ENCODE measurements at places on chromosomes 4 and X.
A peak's percentile ranks its signal among the peaks of the same experiment; 100 is the strongest.

DNA sequence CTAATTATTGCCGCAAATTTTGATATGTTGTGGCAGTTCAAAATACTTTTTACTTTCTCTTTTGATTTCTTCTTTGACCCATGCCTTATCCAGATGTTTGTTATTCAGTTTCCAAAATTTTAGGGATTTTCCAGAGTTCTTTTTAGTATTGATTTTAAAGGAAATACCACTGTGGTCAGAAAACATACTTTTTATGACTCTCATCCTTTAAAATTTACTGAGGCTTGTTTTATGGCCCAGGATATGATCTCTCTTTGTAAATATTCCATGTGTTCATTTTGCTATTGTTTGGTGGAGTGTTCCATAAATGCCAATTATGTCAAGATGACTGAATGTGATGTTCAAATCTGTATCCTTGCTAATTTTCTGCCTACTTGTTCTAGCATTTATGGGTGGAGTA is 272.3 kb upstream of the DIPK2B start:
- DNase-seq = no peak

DNA sequence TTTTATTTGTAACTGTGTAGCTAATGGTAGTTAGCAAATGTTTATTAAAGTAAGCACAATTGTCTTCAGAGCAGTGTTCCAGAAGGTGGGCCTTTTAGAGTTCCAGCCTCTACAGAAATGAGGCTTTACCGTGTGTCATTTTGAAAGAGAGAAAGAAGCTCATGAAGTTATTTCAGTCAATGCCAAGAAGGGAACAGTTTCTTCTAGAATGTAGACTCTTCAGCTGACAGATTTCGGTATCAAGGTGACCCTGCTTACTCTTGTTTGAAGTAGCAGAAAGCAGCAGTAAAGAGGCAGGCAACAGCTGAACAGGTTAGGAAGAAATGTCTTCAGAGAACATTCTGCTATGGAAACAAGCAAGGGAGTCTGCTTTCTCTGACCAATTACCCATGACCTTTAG is 93.6 kb downstream of the TASL start:
- no peak for DNase-seq

- DNase-seq = no peak
Measured at GRCh38 chr4:185221491-185221890, 12.1 kb downstream of the SNX25 start.

GRCh38 chrX:110402091-110402849 is 43.6 kb downstream of the RTL9 start:
- DNase-seq = no peak

DNA sequence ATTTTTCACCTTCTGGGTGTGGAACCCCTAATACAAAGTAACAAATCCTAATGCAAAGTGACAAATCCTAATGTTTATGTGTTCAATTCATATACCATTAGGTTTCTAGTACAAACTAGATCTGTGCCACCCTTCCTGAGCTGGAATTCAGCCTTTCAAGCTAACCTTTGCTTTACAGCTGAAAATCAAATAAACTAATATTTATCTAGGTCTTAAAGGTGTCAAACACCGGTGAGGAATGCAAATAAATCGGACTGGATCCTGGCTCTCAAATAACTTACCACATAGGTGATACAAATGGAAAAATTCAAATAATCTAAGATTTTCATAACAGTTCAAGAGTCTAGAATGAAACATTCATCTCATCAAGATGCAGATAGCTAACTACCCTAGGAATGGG is 11.6 kb downstream of the IRF2 start:
- no peak for DNase-seq

- DNase-seq = no peak
Measured at GRCh38 chr4:165761963-165762362, 111.1 kb upstream of the TLL1 start.

- DNase-seq = no peak
Measured at GRCh38 chr4:8640816-8641215, 48.3 kb downstream of the CPZ start.

DNA sequence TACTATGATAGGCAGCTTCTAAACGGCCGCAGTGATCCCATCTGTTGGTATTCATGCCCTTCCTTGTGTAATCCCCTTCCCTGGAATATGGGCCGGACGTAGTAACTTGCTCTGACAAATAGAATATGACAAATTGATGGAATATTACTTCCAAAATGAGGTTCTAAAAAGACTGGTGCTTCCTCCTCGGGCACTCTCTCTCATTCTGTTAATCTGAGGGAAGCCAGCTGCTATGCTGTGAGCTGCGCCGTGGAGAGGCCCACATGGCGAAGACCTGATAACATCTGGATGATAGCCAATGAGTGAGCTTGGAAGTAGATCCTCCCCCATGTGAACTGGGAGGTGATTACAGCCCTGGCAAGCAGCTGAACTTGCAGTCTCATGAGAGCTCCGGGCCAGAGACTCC is 27.2 kb upstream of the SLC25A4 start:
- DNase-seq = no peak

- no peak for DNase-seq
Measured at GRCh38 chr4:99013402-99013843, 17.9 kb downstream of the METAP1 start.

GRCh38 chrX:143429131-143429530 is 88.1 kb downstream of the SPANXN3 start:
- DNase-seq = no peak

- DNase-seq = no peak
Measured at GRCh38 chrX:97380200-97380599, 496.5 kb downstream of the RPA4 start.

GRCh38 chrX:111100191-111100590 is 4.2 kb downstream of the PAK3 start:
- no peak for DNase-seq

GRCh38 chr4:167883266-167883665 is 209.1 kb upstream of the ANXA10 start:
- DNase-seq = no peak

DNA sequence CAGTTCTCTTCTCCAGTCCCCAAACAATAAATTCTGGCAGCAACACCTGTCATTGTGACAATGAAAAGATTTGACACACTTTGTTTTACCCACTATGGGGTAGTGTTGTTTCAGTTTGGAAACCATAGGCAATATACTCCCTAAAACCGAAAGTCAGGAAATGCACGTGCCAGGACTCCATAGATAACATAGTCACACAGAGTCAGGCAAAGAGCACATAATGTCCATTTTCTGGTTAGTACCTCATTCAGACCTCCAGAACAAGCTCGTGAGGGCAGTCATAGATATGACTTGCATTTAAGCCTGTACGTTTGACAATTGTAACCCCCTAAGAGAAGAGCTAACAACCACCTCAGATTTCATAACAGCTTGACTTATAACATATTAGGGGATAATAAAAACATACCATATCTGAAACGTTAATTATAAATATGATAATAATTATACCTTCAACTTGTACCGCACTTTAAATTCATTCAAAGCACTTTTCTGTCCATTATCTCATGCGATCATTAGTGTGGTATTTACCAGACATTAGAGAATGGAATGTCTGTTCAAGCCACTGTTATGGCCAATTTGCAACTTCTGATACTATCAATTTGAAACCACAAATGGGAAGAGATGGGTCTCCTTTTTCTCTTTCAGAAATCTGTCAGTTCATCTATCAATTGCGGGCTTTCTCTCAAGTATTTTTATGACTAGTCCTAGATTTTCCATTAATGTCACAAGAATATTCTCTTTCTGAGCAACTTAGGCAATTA is 147.4 kb downstream of the LDB2 start:
- no peak for DNase-seq

DNA sequence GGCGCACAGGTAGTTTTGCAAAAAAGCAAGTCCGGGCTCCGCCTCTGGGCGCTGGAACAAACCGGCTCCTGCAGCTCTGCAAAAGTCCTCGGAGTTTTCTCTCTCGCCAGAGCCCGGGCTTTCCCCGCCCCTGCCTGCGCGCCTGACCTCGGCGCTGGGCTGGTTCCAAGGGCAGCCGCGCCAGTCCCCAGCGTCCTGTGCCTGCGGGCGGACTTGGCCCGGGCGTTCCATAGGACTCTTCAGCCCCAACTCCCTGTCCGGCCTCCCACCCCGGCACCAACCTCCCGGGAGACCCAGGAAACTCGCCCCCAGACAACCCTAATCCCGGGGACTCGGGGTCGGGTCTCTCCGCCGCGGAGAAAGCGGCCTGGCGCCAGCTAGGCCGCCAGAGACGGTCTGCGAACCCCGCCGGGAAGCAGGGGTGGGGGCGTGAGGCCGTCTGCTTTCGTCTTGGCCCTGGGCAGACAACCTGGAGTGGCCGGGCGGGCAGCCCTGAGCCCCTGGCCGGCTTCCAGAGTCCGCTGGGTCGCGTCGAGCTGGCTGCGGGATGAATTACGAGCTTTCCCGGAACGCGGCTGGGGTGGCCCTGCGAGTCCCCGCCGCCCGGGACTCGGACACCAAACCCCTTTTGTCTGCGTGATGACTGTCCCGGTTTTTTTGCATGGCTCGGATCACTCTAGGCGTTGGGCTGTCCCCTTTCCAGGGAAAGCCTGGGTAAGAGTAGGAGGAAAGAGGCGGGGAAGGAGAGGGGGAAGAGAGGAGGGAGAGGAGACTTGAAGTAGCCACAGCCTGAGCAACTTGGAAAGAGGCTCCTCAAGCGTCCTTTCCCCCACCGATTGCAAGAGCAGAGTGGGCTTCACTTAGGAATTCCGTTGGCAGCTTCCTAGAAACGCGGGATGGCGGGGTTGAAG is 916 bp downstream of the MXRA5 start:
- DNase-seq = no peak

DNA sequence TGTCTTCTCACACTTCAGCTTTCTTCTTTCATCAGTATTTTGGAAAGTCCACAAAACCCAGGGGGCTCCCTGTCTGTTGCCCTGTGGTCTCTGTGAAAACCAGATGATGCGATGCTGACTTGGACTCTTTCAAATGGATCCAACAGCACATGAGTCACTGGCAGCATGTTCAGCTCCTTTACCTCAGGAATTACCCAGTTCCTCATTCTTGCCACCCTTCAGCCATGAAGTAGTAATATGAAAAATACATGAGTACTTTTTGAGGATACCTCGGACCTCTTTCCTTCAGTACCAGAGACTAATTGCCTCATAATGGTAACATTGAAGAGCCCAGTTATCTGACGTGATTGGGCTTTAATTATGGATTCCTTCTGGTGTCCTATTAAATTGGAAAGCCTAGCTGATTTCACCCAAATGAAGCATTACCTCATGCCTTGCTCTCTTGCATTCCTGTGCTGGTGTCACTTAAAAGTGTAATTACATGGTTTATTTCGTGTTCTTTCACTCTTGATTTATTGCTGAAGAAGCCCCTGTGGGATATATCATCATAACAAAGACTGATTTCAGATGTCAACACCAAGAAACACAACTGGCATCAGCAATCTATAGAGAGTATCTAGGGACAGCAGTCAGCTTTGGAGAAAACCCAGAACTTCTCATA is 63.4 kb downstream of the NFKB1 start:
- peak; percentile 86 for DNase-seq

GRCh38 chr4:146222313-146222712 is 8.0 kb downstream of the REELD1 start:
- DNase-seq = no peak

- no peak for DNase-seq
Measured at GRCh38 chr4:110130576-110131358, 67.6 kb downstream of the ELOVL6 start.

DNA sequence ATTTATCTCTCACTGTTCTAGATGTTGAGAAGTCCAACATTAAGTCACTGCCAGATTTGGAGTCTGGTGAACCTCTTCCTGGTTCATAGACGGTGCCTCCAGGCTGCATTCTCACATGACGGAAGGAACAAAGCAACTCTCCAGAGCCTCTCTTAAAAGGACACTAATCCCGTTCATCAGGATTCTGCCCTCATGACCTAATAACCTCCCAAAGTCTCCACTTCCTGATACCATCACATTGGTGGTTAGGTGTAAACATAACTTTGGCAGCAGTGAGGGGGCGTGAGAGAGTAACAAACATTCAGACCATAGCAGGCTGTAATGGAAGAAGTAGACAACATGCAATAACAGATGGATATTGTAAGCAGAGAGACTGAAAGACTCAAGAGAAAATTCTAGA is 388.6 kb downstream of the PDHA2 start:
- DNase-seq = no peak

- no peak for DNase-seq
Measured at GRCh38 chr4:7792616-7793015, 147.0 kb downstream of the AFAP1 start.

DNA sequence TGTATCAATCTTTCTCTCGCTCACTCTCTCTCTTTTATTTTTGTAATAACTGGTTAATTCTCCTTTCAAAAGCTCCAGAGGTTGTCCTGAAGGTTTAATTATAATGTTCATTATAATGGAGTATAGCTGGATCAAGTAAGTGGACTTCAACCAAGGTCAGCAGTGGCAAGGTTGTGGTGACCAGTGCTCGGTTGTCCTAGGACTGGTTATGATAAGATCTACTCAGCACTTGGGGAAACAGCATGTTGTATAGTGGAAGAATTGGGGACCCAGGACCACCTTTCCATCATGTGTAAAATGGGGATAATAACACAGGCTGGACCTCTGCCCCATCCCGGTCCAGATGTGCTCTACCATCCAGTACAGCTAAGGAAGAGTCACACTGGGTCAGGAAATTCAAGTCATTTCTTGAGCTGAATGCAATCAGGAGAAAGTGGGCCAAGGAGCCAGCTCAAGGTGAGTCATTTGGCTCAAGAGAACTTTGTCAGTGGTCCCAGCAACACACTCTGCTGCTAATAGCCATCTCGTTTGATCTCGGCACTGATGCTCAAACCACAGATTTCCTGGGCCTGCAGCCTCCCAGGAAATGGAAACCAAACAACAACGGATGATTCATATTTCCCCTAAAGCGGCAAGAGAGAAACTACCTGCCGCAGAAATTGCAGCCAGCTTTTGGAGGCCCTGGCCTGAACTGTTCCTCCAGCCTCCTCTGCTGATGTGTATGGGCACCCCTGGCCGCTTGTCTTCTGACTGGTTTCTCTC is 123.6 kb upstream of the RBPJ start:
- DNase-seq = peak; percentile 20

DNA sequence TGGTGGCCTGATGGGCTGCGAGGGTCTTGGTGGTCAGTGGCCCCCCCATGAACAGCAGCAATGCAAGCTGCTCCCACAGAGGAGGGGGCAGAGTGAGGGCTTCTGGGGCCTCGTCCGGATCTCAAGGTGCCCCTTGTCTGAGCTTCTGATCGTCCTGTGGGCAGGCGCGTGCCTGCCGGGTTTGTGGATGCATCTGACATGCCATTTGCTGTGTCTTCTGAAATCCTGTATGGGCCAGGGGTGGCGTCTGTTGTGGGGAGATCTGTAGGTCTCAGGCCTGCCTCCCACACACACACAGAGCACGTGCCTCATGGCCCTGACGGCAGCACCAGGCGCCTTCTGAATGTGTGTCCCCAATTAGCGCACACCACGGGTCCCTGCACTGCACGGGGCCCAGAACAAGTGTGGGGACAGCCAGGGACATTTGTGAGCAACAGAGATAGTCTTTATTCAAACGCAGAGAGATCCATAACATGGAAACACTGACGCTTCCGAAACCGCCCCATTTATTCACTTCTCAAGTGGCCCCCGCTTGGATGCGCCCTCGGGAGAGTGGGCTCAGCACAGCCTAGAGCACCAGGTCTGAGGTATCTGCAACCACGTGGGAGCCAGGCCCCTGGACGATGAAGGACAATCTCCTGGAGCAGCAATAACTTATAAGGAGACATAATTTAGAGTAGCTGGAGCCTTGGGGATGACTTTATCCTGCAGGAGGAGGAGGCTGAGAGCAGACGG is 5.7 kb downstream of the SPON2 start:
- no peak for DNase-seq

Measured in stimulated activated naive B cell treated with anti-CD40 and anti-IgM and Interleukin-4, amounts not matched to agents 10 μg/mL and 1 μg/mL and 100 μg/mL, for 72 hours (primary cell).